ENCODE measurements at places on chromosomes 13 and 19.
A peak's percentile ranks its signal among the peaks of the same experiment; 100 is the strongest.

DNA sequence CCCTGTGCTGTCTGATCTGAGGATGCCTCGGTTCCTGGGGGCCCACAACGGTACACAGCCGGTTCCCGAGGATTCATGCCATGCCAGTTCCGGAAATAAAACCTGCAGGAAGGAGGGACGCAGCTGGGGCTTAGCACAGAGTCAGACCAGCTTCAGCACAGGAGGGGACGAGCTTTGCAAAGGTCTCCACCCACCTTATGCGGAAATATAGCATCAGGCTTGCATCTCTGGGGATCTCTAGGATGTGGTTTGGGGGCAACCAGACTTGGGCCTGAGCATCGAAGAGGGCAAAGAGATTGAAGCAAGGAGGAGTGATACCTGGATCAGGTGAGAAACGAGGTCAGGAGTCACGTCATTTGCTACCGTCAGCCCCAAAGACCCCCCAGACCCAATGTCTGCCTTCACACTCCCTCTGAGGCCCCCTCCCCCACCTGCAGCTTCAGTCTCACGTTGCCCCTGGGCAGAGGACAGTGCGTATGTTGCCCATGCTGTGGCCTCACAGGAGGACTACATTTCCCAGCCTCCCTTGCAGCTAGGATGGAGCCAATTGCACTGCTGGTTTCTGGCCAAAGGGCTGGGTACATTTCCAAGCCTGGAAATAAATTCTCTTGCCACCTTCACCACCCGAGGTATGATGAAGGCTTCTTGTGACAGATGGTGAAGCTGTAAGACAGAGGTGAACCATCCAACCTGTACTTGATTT lies 12.1 kb downstream of the TYK2 start:
- no peak for DNase-seq

DNA sequence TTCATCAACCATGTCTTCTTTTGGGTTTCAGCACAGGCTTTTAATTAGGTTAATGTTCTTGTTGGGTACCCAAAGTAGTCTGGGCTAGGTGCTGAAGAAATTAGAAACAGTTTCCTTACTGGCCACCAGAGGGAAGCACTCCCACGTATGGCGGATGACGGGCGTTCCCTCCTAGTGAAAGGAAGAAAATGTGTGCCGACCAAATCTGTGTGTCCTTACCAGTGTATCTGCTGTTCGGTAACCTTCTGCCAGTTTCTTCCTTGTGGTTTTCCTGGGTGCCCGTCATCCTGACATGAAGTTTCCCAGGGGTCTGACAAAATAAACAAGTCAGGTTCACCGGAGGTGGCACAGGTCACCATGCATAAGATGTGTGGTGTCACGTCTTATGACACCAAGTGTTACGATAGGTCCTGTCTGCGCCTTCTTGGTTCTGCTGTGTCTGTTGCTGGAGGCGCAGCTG lies 6.0 kb upstream of the WDR88 start:
- DNase-seq: peak; percentile 27

DNA sequence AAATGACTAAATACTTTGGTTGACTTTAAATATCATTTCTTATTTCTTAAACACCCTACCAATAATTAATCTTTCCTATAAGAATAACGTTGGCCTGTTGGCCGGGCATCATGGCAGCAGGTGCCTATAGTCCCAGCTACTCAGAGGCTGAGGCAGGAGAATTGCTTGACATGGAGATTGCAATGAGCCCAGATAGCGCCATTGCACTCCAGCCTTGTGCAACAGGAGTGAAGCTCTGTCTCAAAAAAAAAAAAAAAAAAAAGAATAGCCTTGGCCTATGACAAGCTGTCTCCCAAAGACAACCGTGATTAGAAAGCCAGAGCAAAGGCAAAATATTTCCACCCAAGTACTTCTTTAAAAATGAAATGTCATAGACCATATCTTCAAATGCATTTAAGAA lies 24.5 kb upstream of the KCTD4 start:
- DNase-seq: no peak

DNA sequence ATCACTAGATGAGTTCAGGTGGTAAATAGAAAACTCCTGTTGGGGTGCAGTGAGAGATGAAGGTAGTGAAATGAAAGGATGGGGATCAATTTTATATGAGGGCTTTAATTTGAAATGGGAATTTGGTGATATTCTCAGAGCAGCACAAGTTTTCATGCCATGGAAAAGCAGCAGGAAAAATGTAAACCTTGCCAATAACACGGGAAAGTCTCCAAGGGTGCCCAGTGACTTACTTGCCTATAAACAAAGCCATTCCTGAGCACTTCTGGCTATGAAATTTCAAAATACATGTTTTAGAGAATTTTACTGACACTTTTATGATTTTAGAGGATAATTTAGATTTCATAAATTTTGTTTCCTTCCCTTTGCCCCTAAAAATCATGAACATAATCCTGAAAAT lies 16.4 kb upstream of the FLT3 start:
- DNase-seq: no peak

DNA sequence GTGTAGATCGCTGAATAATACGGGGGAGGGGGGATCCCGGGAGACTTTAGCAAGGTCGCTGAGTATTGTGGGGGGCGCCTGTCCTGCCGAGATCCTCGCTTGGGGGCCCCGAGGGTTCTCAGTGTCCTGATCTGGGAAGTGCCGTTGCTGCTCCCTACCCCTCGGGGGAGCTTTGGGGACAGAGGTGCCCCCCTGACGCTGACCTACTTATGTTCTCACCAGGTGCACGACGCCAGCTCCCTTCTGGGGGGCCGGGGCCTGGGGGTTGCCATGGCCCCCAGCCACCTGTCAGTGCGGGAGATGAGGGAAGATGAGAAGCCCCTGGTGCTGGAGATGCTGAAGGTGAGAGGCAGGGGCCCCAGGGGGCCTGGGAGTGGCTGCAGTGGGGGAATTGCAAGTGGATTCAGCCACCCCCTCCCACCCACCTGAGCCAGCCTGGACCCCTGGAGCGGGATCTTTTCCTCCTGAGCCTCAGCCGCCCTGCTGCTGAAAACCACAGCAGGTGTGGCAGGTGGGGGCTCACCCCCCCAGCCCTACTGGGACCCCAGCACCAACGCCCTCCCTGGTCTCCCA lies 537 bp downstream of the NAT14 start:
- no peak for DNase-seq

DNA sequence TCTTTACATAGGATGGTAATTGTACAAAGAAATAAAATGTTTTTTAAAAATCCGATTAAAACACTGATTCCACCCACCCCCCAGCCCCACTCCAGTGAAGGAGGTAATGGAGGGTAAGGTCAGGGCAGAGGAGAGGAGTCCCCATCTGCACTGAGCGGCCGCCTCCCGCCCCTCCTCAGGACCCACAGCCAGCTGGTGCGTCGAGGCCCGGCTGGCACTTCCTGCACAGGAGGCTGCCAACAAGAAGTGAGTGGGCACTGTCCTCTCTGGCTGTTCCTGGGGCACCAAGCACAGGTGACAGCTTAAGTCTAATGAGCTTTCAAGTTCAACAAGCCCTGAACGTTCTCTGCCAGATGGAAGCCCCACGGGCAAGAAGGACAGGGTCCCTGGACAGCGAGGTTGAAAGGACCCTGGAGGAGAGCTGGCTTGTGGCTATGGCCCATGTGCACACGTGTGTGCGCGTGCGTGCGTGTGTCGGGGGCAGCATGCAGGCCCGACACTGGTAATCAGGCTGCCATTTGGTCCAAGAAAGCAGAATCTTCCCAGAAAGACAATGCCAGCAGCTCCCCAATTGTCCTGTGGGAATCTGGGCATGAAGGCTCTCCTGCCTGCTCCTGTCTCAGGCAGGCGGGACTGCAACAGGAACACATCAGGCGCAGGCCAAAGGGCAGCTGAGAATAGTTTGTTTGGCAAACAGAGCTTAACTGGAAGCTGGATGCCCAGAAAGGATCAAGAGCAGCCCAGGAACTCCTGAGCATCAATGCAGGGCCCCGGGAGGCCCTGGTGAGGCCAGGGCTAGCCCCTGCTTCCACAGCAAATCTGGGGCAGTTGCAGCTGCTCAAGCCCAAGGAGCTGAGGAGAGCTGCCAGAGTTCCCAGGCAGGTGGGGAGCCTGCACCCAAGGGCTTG lies 15.1 kb upstream of the EPHX3 start:
- DNase-seq: no peak

DNA sequence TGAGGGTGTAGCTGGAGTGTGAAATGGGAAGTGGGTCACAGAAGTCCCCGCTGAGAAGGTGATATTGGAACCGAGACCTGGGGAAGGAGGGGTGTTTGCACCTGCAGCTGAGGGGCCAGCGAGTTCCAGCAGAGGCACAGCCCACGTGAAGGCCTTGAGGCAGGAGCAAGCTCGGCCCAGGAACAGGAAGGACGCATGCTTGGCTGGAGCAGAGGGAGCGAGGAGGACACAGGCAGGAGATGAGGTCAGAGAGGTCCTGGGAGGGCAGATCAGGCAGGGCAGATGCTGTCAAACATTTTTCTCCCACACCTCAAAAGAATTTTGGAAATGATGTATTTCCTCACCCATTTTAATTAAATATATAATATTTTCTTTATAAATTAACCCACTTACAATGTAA lies 9.3 kb downstream of the ZNF415 start:
- DNase-seq: no peak

DNA sequence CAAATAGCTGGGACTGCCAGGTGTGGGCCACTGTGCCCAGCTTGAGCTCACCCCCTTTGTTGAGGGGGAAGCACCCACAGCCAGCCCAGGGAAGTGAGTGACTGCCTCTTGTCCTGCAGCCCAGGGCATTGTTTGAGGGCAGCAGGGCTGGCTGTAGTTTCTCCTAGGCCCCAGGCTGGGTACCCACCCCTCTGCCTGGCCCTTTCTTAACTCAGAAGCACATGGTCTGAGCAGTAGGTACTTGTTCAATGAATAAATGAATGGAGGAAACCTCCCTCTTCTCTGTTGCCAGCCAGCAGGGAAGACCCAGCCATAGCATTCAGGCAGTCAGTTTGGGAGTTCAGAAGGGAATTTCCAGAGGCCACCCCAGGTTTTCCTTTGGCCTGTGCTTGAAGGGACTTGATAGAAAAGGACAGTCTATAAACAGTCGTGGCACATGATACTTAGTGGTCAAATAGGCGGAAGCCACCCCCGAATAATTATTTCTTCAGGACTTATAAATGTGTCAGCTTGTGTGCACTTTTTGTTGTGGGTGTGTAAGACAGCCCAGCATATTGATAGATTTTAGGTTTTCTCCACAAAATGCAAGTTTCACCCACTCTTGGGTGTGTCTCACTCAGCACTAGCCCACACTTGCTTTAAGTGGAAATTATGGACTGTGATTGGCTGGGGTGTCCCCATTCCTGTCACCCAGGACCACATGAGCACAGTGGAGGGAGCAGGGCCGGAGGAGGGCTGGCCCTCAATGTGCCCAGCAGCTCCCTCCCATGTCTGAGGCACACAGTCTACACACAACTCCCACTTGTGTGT lies 33.1 kb downstream of the GATAD2A start:
- no peak for DNase-seq

GRCh38 chr19:6906559-6907060 lies 19.2 kb downstream of the ADGRE1 start:
- no peak for DNase-seq

GRCh38 chr13:32001154-32001768 lies 30.3 kb upstream of the FRY start:
- no peak for DNase-seq

DNA sequence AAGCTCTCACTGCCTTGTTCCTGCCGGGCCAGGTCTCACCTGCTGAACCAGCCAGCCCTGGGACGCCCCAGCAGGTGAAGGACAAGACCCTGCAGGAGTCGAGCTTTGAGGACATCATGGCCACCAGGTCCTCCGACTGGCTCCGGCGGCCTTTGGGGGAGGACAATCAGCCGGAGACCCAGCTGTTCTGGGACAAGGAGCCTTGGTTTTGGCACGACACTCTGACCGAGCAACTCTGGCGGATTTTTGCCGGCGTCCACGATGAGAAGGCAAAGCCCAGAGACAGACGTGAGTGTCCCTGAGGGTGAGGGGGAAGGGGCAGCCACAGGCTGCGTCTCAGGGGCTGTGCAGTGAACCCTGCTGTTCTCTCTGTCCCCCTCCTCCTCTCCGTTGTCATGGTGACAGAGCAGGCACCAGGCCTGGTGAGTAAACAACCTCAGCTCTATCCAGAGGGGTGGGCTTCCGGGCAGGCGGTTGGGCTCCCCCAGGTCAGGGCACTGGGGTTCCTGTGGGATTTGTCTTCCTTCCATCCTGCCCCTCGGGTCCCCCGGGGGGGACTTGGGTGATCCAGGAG lies 9.7 kb downstream of the TLE6 start:
- no peak for DNase-seq

DNA sequence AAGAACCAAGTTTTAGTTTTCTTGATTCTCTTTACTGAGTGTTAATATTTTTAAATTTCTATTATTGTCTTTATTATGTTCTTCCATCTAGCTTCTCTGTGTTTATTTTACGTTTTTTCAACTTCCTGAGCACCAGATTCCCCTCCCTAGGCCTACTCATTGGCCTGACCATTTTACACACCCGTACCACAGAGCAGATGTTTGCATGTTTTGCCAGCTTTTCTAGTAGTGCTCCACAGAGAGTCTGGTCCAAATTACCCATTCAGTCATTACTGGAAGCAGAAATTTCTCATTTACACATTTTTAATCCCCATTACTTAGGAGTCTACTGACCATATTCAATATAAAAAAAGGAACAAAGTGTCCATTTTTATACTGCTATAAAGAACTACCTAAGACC lies 66.9 kb downstream of the ING1 start:
- DNase-seq: no peak
